Stimulated activated naive CD4-positive, alpha-beta T cell (primary cell): ENCODE measurements at places on chromosomes 2 and 18.
A peak's percentile ranks its signal among the peaks of the same experiment; 100 is the strongest.

GRCh38 chr2:53108246-53108645 lies 659.4 kb upstream of the CHAC2 start:
- DNase-seq, result no peak

DNA sequence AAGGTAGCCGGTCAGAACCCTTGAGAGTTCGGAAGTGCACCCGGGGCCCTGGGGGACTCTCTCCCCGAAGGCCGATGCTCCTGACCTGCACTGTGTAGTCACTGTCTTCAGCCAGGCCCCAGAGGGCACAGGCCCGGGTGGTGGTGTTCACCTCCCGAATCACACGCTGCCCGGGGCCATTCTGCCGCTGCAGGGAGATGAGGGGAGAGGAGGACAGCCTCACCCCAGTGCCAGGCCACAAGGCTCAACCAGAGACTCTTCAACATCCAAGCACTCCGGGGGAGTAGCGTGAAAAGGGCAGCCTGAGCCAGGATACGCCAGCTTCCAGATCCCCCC lies 1.1 kb downstream of the FNDC4 start:
- no peak for DNase-seq

DNA sequence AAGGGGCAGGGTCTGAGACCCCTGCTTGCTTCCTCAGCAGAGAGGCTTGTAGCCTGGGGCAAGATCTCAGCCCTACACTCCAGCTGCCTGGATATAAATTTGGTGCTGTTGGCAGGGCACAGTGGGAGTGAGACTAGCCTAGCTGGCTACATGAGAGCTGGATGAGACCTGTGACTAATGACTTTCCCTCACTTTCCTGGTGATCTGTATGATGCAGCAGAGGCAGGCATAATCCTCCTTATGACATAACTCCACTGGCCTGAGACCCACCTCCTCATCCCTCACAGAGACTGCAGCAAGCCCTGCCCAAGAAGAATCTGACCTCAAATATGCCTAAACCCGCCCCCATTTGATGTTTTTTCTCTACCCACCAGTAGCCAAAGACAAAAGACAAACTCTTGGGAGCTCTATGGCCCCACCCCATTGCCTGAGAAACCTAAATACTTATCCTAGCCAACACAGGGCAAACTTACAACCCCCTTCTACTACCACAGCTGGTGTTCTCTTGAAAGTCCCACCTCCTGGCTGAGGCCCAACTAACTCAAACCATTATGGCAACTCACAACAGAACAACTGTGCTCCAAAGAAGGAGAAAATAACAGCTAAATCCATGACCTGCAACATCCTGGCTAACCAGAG lies 102.7 kb downstream of the NR4A2 start:
- DNase-seq, result no peak

DNA sequence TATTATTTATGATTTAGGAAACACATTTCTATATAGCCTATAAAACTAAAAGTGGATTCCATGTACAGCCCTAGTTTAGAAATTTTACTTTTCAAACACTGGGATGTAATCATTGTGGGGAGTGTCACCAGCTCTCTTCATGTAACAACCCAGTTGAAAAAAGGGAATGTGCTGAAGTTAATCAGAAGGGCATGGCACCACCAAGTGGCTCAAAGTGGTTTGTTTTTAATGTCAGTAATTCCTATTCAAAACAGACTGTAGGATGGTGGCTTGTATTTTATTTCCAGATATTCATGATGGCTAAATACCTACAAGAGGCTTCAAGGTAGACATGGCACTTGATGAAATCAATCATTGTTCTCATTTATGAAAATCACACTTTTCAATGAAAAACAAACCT lies 58.1 kb upstream of the TMEM182 start:
- no peak for DNase-seq

DNA sequence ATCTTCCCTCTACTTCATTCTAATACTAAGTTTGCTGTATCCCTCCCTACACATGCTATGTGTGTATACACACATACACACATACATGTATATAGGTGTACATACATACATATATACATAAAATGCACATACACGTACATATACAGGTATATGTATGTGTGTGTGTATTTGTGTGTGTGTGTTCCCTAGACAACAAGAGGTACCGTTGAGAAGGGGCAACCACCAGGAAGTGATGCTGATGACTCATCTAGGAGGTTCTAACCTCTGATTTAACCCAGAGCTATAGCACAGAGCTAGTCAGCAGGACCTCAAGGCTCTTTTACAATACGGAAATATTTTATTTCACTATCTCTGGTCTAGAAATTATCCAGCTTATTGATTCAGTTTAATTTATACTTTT lies 139.2 kb downstream of the LAMA3 start:
- peak; percentile 37 for DNase-seq

DNA sequence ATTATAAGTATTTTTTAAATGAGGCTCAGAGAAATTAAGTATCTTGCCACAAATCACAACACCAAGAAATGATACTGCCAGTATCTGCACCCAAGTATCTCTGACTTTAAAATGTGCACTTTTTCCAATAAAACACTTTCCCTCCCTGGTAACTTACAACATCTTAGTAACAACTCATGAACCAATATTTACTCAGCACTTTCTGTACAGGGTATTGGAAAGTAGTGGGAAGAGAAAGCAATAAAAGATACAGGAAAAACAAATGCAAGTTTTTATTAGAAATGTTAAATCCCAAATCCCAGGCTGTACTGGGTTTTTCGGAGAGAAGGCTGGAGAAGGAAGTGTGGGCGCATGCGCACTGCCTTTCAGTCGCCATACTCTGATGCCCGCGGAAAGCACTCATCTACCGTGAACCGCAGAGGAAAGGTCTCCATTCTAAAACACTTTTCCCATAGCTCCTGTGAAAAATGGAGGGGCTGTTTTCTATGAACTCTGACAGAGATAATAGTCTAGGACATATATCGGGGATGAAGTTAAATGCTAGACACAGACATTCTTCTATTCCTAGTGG lies 52.1 kb downstream of the L3MBTL4 start:
- no peak for DNase-seq

DNA sequence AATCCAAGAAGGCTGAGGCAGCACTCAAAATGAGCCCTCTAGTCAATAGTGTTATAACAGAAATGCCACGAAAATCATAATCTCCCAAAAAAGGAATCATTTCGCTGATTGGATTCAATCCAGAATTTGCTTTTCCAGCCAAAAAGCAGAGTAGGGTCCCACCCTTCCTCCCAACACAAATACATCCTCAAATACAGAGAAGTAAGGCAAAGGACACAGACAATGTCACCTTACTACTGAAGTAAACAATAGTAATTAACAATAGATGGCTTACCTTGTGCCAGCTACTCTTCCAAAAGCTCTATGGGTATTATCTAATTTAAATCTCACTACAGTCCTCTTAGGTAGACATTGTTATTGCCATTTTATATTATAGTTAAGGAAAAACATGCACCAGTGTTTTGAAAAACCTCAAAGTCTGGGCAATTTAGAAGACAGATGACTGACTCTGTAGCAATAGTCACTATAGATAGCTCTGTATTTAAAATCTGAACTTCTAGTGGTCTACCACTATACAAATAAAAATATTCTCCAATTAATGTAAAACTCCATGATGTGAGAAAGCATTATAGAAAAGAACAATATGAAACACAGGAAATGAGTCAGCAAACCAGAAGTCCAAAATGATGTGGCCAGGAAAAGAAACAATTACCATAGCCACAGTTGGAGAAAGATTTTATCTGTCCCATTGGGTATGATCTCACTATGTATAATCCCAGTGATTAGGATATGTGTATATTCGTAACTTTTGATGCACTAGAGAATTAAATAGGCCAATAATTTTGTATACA lies 305.0 kb upstream of the ERBB4 start:
- no peak for DNase-seq

- no peak for DNase-seq
Measured at GRCh38 chr18:57275111-57275510, 77.2 kb upstream of the ST8SIA3 start.

- no peak for DNase-seq
Measured at GRCh38 chr18:46096651-46097300, 1.3 kb downstream of the ATP5F1A start.

GRCh38 chr18:58496937-58497336 lies 132.0 kb downstream of the ALPK2 start:
- no peak for DNase-seq

- DNase-seq, result no peak
Measured at GRCh38 chr2:186125156-186125555, 360.9 kb upstream of the ZC3H15 start.

DNA sequence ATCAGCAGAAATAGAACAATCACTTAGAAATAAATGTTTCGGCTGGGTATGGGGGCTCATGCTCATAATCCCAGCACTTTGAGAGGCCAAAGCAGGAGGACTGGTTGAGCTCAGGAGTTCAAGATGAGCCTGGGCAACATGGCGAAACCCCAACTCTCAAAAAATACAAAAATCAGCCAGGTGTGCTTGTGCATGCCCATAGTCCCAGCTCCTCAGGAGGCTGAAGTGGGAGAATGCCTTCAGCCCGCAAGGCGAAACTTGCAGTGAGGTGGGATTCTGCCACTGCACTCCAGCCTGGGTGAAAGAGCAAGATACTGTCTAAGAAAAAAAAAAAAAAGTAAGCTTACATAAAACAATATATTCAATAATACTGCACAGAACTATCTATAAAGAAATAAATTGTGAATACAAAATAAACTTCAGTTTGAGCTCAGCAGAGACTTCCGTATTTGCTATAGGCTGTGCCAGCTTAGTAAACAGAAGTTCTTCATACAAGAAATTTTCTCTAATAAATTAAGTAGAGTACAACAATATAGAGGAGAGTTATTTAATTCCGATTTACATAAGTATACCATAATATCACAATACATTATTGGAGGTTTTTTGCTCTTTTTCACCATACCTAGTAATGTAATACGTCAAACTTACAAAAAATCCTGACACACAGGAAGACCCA lies 43.6 kb downstream of the SRBD1 start:
- no peak for DNase-seq

DNA sequence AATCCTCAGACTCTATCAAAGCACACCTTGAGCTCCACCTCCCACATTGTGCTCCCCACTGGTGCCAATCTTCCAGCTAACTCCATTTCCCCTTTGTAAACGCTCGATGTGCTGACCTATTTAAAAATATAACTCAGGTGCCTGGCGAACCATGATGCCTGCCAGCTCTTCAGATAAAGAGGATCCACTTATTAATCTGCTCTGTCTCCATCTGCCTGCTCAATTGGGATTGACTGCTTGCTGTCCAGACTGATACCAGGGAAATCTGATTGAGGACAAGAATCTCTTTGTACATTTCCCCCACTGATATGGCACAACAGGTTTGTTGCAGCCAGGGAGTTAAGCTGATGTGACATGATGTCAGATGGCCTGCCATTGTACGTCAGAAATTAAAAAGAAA lies 2036.5 kb upstream of the CELF4 start:
- DNase-seq, result no peak

DNA sequence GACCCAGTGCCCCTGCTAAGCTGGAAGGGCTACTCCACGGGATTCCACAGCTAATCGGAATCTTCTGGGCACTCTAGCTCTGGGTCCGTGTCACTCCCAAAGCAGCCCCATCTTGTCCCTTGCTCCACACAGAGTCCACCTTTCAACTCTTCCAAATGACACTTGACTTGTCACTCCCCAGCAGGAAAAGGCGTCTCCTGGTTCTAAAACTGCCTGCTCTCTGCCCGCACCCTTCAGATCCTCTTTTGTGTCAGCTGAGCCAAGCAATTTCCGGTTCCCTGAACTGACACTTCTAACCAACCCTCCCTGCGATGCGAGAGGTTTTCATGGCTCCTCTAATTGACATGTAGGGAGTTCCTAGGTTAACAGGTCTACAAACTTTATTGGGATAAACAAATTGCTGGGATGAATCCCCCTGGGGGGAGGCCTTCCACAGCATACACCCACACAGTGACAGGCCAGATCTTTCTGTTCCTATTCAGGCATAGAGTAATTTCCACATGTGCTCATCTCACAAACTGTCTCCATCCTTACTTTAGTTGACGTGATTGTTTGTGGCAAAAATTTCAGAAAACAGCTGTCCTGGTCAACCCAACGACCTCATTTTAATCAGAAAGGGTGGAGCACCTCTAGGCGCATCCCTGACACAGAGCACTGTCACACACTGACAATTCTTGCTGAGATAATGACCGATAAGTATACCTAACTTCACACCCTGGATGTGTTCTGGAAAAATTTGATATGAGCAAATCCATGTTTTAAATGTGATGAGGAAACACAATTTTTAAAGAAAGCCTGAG lies 104.9 kb downstream of the RBMS1 start:
- no peak for DNase-seq

- DNase-seq, result no peak
Measured at GRCh38 chr2:158903711-158904405, 64.6 kb upstream of the TANC1 start.

DNA sequence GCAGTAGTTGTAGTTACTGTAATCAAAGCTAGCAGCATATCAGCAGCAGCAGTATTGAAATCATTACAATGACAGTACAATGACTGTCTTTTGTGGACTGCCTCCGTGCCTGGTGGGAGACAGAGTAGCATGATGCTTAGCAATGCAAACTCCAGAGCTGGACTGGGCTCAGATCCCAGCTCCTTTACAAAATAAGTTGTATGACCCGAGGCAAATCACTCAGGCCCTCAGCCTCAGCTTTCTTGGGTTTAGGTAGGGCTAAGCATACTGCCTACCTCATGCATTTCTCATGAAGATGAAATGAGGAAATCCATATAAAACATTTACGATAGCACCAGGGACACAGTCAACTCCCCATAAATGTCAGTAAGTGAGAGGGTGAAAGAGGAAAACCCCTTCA lies 170.7 kb downstream of the TTC32 start:
- no peak for DNase-seq

- peak; percentile 21 for DNase-seq
Measured at GRCh38 chr2:74573747-74574562, 19.4 kb downstream of the DOK1 start.

DNA sequence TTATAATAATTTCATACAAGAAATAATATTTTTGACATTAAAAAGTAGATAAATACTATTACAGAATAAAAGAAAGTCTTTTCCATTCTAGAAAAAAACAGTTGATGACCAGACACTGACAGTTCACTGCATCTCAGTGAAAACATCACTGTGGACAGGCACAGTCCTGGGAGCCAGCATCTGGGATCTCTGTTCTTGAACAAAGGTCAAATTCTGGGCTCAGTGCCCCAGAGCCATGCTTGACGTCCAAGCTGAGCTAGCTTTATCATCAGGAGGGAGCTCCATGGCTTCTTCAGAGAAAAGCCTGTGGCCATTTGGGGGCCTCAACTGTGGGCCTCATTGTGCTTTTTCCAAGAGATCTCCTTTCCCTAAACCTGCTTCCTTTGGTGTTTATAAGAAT lies 86.1 kb upstream of the SRD5A2 start:
- DNase-seq, result no peak

DNA sequence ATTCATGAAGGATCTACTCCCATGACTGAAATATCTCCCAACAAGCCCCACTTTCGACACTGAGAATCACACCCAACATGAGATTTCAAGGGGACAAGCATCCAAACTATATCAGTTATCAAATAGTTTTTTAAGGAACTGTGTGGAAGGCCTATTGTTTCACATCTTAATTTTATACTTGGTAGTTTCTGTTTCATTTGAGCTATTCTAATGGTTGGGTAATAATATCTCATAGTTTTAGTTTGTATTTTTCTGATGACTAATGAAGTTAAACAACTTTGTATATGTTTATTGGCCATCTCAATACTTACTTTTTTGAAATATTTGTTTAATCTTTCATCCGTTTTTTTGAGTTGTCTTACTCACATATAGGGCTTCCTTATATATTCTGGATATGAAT lies 135.0 kb downstream of the SCG2 start:
- DNase-seq, result no peak

- DNase-seq, result no peak
Measured at GRCh38 chr2:226187616-226188015, 612.0 kb downstream of the IRS1 start.

GRCh38 chr2:72008608-72009007 lies 139.1 kb downstream of the CYP26B1 start:
- DNase-seq, result no peak
